ENCODE measurements at places on chromosomes 3 and 15.

DNA sequence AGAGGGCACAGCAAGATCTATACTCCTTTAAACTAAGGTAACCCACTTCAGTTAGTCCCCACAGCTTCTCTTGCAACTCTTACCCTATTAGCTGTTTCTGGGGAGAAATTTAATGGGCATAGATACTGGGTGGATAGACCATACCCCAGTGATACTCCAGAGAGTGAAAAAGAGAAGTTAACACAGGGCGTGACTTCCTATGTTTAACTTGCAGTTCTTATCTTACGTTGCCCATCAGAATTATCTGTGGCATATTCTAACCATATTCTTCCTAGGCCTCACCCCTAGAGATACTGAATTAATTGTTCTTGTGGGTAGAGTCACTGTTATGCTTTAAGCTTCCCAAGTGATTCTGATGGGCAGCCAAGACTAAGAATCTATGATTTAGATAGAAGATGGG, 485.4 kb upstream of the TPRG1 start:
- no peak for DNase-seq

DNA sequence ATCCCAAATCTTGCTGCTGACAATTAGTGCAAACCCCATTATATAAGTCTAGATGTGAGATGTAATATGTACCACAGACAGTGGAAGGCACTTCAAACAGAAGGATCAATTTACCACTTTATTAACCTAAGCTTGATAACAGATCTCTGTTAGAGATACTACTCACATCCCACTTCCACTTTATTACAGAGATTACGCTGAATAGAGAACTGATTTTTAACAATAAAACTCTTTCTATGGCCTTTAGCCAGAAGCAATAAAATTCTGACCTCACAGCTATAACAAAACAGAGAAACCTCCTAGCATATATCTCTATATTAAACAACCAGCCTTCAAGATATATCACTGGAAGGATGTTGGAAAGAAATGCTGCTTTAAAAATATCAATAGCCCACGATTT, 517.7 kb downstream of the MAGI1 start:
- no peak for DNase-seq

GRCh38 chr3:111967068-111967467, 11.8 kb upstream of the ABHD10 start:
- no peak for DNase-seq

DNA sequence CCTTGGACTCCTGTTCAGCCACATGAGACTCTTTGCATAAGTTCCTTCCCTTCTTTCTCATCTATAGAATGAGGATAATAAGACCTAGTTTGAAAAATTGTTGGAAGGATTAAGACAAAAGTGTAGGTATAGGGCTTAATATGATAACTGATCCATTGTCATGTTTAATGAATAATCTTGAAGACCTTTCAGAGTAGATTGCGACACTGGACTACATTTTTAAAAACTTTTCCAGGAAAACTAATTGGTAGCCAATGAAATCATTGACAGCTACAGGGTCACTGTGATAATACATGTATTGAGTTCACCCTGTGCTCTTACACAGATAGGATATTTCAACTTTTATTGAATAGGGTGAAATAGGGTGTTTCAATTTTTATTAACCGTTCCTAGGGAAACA, 78.5 kb upstream of the FBN1 start:
- DNase-seq: no peak

DNA sequence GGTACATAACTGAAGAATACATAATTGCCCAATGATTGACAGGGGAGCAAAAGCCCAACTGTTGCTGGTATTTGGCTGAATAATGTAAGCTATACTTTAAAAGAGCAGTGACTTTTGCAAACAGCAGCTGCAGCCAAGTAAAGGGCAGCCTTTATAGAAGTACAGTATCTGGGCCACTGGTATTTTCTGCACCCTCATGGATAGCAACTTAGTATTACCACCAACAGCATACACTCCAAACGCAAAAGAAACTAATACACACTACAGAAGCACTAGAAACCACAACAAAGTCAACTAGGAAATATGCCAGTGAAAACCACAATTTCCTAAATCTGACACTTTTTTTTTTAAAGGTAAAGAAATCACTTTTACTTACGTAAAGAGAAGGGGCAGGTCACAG, 206.1 kb downstream of the TIGIT start:
- DNase-seq: peak; percentile 15

DNA sequence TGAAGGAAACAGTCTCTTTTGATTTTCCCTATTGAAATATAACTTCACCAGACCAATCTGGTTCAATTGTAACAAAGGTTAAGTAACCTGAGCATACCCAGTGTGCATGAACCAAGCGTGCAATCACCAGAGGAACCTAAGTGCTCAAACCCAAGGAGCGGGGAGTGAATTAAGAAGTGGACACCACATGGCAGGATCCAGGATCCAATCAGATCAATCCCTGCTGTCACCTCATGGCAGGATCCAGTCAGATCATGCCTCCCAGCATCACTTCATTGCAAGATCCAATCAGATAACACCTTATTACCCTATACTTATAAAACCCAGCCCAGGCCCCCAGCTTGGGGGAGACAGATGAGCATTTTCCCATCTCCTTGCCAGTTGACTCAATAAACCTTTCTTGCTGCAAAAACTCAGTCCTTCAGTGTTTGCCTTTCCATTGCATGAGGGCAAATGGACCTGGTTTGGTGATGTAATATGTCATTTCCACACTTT, 38.9 kb upstream of the RNU6-1 start:
- DNase-seq: no peak

DNA sequence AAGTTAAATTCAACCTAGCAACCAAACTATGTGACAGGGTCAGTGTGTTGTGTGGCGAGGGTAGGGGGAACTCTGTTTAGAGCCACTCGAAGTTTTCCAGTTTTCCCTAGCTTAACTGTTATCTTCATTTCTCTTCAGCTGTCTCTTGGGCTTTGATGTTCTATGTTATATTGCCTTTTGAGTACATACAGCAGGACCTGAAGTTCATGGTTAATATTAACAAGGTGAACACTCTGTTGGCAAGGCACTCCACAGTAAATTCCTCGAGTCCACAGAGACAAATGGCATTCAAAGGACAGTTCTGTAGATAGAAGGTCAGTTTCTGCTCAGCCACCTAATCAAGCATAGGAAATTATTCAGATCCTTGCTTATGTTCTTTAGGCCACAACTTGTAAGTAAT, 147.9 kb upstream of the DPH6 start:
- no peak for DNase-seq

DNA sequence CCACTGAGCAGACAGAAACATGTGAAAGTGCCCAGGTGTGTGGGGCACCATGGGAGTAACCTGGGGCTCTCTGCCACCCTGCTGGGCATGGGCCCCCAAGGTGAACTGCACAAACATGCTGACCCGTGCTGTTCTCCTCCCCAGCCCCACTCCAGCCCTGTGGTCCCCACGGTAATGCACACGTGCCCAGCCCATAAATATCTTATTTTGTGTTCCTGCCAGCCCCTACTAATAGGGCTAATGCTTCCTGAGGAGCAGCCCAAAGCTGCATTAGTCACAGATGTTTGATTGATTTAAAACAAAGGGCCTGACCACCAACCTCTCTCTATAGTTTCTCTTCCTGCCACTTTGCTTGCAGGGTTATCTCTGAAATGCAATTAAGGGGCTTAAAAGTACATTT, 95.4 kb downstream of the ABHD5 start:
- no peak for DNase-seq

- no peak for DNase-seq
These were observed 27.9 kb upstream of the PRTG start for GRCh38 chr15:55770806-55771205.

DNA sequence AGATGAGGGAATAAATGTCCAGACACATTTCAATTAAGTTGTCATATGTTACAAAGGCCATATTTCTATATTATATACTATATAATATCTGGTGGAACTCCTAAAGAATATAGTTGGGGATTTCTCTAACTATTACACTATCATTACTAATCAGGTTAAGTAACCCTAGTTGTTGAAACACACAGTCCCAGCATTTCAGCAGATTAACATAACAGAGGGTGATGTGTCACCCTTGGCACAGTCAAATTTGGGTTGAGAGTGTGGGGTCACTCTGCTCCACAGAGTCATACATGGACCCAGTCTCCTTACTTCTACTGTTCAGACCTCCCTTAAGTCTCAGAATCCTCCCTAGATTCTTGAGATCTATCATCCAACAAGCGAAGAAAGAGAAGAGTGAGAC, 496.4 kb upstream of the MDFIC2 start:
- DNase-seq: no peak
